PC-3 (cell line): ENCODE measurements at places on chromosomes 2 and 18.

GRCh38 chr2:180524499-180524898 is 455.9 kb upstream of the UBE2E3 start:
- no peak for DNase-seq

- DNase-seq, result peak; percentile 41
Observed at GRCh38 chr2:171529914-171530313, 7.6 kb downstream of the CYBRD1 start.

DNA sequence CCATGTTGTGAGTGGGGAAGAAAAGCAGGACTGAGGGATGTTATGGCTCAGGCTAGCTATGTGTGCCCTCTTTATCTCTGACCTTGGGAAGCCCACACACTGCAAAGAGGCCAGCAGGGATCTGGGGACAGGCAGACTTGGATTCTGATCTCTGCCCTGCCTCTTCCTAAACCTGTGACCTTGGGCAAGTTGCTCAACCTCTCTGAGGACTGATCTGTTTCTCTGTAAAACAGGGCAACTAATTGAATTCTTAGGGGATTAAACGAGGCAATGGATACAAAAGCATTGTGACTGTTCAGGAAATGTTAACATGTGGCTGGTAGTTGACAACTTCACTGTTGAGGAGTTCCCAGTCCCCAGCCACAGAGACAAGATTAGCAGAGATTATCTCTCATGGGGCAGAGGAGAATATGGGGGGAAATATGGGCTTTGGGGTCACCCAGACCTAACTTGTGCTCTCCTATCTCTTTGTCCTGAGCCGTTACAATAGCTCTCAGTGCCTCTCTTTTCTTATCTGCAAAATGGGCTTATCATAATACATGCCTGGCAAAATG is 184.7 kb upstream of the GLI2 start:
- no peak for DNase-seq

- peak; percentile 78 for DNase-seq
Observed at GRCh38 chr2:137173463-137173862, 408.1 kb downstream of the THSD7B start.
